ENCODE measurements at places on chromosomes 2 and 18.

- DNase-seq = no peak
These were observed 43.0 kb upstream of the BCL11A start for GRCh38 chr2:60596411-60596810.

DNA sequence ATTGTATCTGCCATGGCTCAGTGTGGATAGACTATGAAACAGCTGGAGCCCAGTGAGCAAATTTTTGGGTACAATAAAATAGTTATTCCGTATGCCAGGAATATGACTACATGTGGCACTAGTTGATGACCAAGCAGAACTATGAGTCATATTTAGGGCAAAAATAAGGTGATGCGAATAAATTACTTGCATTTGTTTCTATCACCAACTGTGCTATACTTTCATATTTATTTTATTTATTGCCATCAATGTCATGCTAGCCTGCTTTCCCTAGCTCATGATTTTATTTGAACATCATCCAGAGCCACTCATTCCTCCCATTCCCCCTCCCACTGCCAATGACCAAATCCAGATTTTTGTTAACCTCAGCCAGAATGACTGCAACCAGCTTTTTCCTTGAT lies 13.3 kb upstream of the FAP start:
- no peak for DNase-seq

DNA sequence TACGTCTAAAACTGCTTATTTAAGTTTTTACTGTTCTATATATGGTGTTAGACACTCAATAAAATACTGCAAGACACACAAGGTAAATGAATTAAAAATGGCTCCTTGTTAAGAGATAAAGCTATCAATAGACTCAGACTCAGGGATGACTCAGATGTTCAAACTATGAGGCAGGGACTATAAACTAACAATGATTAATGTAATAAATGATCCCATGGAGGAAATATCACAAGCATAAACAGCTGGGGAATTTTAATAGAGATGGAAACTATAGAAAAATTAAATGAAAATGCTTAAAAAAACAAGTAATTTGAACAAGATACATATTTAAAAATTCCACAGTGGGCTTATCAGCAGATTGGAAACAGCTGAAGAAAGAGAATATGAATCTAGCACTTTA lies 650.8 kb downstream of the DCDC2C start:
- no peak for DNase-seq

DNA sequence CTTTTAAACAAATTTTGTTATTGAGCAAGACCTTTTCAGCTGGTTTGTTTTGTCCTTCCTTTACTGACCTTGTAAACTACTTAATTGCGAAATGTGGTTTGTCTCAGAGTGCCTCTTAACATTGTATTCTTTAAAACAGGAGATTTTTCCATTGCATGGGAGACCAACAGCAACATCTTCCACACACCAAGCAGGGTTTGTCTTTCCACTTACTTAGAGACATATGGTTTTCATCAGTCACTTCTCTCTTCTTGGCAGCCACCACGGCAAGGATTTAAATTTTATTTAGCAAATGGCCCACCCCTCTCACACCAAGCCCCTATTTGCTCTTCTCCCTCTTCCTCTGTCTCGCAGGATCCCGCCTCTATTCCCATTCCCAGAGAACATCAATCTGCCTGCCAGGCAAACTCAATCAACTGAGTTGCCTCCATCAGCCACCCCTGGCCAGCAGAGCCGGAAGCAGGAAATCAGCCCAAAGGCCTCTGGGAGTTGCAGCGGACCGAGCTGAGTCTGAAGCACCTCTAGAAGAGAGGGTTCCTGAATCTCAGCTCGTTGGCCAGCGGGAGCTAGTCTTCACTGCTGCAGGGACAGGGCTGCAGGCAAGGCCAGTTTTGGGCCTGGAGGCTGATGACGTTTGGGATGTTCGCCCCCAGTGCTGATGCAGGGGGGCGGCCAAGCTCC lies 11.3 kb upstream of the CIB4 start:
- no peak for DNase-seq

- no peak for DNase-seq
These were observed 132.1 kb downstream of the CABLES1 start for GRCh38 chr18:23267447-23267776.

DNA sequence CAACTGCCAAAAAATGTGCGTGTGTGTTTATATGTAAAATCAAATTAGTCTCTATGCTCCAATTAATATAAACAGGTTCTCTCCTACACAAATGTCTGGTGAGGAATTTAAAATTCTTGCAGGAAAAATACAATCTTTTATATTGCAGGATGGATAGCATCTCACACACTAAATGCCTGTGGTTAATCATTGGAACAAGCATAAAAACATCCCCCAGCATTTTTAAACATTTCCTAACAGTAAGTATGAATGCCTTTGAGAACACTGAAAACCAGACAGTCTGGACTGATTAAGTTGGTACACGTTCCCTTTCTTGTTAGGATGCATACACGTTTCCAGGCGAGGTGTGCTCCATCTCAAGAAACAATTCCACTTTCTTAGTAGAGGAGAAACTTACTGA lies 29.9 kb upstream of the PDE1A start:
- no peak for DNase-seq

All from NCI-H526 (cell line).